ENCODE measurements at places on chromosomes 12 and 14.

- DNase-seq: no peak
Observed at GRCh38 chr12:26276709-26277108, 81.3 kb downstream of the SSPN start.

- DNase-seq: peak; percentile 20
Observed at GRCh38 chr12:120579179-120579578, 2.0 kb downstream of the POP5 start.

DNA sequence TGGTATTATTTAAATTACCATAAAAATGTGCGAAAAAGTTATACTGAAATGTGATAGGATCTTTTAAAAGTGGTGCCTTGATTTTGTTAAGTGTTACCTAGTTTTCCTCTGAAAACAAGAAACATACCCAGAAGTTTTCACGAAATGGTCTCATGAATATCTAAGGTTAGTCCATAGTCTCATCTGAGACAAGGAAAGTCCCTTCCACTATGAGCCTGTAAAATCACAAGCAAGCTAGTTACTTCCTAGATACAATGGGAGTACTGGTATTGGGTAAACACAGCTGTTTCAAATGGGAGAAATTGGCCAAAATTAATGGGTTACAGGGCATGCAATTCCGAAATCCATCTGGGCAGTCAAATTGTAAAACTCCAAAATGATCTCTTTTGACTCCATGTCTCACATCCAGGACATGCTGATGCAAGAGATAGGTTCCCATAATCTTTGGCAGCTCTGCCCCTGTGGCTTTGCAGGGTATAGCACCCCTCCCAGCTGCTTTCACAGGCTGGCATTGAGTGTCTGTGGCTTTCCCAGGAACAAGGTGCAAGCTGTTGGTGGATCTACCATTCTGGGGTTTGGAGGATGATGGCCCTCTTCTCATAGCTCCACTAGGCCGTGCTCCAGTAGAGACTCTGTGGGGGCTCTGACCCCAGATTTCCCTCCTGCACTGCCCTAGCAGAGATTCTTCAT lies 271.4 kb downstream of the NAV3 start:
- no peak for DNase-seq

DNA sequence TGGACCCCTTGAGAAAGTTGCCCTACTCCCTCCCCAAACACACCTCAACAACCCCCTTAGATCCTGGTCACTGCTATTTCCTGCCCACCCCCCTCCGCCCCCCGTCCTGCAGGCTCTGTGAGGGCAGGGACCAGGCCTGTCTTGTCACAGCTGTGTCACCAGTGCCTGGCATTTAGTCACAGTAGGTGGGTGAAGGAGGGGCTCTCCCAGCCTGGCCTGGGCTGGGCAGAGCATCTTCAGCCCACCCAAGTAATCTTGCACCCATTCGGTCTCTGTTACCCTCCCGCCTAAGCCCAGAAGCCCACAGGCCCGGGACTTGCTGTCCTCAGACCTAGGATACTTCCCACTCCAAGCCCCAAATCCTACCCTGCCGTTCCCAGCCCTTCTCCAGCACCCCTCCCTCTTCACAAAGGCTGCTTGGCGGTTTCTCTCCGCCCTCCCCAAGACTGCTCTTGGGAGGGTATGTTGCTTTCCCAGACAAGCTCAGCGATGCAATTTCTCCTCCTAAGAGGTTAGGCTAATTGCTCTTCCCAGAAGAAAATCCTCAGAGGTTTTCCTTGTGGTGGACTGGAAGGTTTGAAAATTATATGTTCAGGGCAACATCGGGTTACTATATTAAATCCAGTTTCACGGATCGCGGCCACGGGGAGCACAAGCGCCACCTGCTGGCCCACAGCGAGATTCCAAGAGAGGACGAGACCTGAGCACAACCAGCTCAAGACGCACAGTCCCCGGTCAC lies 50.8 kb upstream of the ZFP36L1 start:
- DNase-seq: peak; percentile 93

DNA sequence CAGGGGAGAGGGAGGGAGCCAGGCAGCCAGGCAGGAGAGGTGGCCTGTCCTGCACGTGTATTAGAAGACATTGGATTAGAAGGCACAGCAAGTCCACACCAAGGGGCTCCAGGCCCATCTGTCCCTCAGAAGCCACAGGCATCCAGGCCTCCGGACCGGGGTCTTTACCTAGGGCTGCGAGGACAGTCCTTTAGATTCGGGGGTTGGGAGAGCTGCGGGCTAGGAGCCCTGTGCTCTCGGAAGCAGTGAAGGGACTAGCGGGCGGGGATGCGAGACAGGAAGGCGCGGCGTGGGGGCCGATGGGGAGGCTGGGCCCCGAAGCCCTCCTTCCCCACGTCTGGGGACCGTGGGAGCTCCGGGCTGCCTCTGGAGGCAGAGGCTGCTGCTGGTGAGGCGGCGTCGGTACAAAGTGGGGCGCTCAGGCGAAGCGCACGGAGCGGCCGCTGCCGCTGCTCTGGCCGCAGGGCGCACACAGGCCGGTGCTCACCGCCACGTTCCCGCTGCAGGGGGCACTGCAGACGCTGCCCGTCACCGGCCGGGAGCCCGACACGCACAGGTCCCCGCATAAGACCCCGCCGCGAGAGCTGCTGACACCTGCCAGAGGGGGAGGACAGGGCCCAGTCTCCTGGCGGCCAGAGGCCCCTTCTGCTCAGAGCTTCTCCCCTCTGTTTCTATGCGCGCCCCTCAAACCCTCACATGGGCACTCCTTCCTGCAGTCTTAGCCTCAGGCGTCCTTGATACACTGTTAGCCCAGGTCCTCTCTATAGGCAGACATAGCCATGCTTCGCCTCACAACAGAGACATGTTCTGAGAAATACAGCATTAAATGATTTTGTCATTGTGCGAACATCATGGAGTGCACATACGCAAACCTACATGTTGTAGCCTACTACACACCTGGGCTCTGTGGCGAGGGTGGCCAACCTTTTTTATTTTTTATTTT lies 17.3 kb downstream of the KRT7 start:
- DNase-seq: no peak

GRCh38 chr14:76257111-76257803 lies 105.5 kb downstream of the GPATCH2L start:
- DNase-seq: no peak

- DNase-seq: no peak
Observed at GRCh38 chr14:38187528-38187927, 20.2 kb upstream of the SSTR1 start.

- no peak for DNase-seq
Observed at GRCh38 chr14:66496911-66497310, 10.7 kb downstream of the CCDC196 start.

DNA sequence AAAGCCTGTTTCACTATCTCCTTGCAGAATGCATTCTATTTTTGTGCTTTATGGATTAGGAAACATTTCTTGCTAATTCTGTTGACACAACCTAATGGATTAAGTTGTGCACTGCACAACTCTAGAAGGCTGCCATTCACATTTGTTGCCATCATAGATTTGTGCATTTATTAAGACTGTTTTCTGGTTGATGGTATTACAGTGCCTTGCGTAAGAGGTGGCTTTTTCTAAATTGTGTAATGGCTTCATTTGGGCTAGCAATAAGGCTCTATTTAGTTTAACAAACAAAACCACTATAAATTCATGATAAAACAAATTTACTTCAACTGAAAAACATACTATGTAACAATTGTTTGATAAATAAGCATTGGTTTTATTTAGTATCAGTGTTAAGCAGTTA lies 175.9 kb downstream of the TRHDE start:
- DNase-seq: no peak

DNA sequence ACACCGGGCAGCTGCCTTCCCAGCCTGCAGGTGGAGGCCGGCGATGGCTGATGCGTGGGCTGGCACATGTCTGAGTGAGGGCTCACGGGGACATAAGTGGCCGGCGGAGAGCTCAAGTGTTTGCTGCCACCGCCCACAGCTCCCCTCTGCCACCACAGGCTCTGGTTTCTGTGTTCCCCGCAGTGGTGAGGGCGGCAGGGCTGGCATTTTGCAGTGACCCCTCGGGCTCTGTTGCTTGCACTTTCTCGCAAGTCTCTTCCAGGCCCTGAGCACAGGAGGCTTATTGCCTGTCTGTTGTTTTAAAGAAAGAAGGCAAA lies 271.0 kb upstream of the RTL1 start:
- DNase-seq: peak; percentile 37

GRCh38 chr12:65642061-65642661 lies 182.1 kb upstream of the HMGA2 start:
- DNase-seq: peak; percentile 17

DNA sequence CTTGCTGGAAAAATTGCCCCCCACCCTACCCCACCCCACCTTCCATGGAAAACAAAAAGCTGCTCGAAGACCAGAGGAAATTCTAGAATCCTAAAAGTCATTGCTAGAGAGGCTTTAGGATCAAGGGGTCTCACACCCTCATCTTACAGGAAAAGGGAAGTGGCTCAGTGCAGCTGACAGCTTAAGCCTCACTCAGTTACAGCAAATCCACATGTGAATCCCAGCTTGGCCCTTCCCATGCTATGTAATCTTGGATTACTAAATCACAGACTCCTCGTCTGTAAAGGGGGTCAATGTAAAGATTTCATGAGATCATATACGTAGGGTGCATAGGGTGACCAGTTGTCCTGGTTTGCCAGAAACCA lies 25.9 kb downstream of the CMKLR1 start:
- no peak for DNase-seq

DNA sequence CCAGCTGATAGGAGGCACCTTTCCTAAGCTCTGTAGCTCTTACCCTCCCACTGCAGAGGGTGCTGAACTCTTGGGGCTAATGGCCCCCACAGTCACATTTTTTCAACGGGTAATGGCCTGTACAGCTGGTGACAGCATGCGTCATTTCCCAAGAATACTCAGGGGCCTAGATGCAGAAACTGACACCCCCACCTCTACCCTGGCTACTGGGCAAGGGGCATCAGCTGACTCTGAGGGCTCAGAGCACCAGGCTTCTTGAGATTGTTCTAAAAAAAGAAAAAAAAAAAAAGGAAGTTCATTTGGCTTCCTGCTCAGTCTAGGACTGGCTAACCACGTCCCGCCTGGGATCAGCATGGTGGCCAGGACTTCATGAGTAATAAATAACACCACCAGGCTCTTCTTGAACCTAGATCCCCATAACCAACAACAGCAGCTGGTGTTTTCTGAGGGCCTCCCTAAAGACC lies 35.2 kb downstream of the ZFP36L1 start:
- DNase-seq: peak; percentile 45

- no peak for DNase-seq
Observed at GRCh38 chr14:42734041-42734440, 1127.4 kb downstream of the LRFN5 start.

DNA sequence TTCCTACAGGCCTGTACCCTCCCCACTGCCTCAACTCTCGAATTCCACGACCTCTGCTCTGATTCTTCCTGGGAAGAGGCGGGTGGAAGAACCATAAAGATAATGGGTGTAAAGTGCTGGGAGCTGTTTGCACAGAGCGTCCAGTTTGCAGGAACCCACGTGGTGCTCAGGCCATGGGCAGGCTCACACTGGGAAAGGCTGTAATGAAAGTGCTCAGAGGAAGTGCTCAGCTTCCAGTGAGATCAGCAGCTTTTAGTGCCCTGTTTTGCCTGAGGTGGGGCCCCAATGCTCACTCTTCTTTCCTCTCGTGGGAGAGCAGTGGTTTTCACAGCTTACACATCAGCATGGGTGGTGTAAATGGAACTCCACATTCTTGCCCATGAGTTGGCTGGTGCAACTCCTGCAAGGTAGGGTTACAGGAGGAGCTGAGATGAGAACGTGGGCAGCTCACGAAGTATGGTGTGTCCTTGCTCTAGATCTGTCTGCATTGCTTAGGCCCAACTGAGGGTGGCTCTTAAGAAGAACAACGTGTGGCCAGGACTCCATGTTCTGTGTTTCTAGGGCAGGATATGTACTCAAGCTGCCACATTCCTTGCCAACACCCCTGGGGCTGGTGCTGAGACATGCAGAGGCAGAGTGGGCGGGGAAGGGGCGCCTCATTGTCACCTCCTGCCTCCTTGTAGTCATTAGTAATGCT lies 2.9 kb downstream of the TMEM63C start:
- no peak for DNase-seq

GRCh38 chr12:526089-526488 lies 66.3 kb downstream of the B4GALNT3 start:
- DNase-seq: no peak

DNA sequence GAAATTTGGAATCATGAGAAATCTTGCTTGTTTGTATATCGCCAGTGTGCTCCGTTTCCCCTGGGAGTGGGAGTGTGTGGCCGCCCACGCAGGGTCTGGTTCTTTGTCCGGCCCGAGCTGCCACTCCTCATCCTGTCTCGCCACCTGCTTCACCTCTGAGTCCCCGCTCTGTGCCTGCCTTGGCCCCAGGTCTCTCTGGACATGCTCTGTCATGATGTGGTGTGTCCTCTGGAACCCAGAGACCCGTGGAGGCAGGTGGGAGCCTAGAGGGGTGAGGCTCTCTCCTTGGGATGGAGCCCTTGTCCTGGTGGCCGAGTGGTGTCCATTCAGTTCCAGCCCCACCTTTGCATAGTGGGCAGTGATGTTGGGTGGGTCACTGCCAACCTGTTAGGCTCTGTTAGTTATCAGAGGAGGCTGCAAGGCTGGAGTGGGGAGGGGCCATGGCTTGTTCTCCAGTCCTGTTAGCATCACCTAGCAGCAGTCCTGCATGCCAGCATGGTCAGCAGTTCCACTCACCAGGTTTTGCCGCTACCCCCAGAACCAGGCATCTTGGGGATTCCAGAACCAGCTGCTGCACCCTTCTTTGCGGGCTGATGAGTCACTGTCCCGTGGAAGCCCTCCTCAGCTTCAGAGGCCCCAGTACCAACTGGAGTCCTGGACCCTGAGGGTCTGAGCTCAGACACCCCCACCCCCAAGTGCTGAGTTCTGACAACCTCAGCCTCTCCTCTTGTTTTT lies 76.5 kb downstream of the EP400 start:
- DNase-seq: no peak

GRCh38 chr14:77032844-77033621 lies 4.5 kb upstream of the IRF2BPL start:
- peak; percentile 98 for DNase-seq

- no peak for DNase-seq
Observed at GRCh38 chr14:33359288-33359881, 420.7 kb downstream of the NPAS3 start.

GRCh38 chr12:51383269-51383905 lies 7.8 kb downstream of the GALNT6 start:
- no peak for DNase-seq

- DNase-seq: no peak
Observed at GRCh38 chr12:30850684-30851083, 75.9 kb upstream of the TSPAN11 start.

- DNase-seq: peak; percentile 76
Observed at GRCh38 chr14:69260190-69260860, 367 bp downstream of the GALNT16 start.

- no peak for DNase-seq
Observed at GRCh38 chr14:55097881-55098560, 31.0 kb upstream of the LGALS3 start.

DNA sequence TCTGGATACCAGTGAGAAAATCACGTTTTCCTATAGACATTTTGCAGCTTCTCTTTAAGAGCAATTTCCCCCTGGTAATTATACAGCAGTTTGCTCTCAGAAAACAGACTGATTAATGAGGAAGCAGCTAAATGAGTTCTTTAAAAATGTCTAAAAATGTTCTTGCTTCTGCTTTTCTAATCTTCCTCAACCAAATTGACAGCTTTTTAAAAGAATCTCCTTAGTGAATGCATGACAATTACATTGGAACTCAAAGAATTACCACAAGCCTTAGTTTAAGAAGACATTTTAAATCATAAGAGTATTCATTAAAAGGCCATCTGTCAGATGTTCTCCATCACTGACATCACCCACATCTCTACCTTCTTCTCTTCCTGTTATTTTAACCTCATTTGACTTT lies 135.8 kb upstream of the PLXNC1 start:
- DNase-seq: no peak

GRCh38 chr12:17108877-17109541 lies 503.0 kb upstream of the LMO3 start:
- DNase-seq: no peak

GRCh38 chr12:32706335-32707024 lies 27.4 kb downstream of the DNM1L start:
- DNase-seq: no peak

Data from lung (tissue), 17 donors.